LHCN-M2 (cell line): ENCODE measurements at places on chromosomes 13 and 19. TPM values are rescaled to one million over a fixed set of nuclear protein-coding genes. Genes with fewer than 3 reads are reported as not detected.
A peak's percentile ranks its signal among the peaks of the same experiment; 100 is the strongest.

TIMM44 gene
- 49.0 and 50.5 TPM in 2 replicates for total RNA-seq

DNA sequence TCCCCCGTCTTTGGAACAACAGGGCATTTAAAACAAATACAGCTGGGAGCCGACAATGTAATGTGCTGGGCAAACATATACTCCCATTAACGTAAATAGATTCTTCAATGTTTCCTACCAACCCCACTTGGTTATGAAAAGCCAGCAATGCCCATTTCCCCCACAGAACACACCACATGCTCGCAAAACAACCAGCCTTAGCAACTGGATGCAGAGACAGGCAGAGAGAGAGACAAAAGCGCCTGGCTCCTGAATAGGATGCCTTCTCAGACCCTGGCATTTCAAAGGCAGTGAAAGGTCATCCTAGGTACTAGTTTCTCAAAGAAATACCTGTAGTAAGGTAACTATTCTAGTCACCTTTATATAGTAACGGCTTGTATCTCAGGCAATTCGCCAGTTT is 462.9 kb downstream of the ITGBL1 start:
- no peak for DNase-seq

ZNF878 gene
- 0.38 and 0.46 TPM in 2 replicates for total RNA-seq

GRCh38 chr13:77737583-77738200 is 40.2 kb downstream of the SLAIN1 start:
- DNase-seq: no peak

- no peak for DNase-seq
Measured at GRCh38 chr19:948842-949496, 23.1 kb downstream of the ARID3A start.

DNA sequence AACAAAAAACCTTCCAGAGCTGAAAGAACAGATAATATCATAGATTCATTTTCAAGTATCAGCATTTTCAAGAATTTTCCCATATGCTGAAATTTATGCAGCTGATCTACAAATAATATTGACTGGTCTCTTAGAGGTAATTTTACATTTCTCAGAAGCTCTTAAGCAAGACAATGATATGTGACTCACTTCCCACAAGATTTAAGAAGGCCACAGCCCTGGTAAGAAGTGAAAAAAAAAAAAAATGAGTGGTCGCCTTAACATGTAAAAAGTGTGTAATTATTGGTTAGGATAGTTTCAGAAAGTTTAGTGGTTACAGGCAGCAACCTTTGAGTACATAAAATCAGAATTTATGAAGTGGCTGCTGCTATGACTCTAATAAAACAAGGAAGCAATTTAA is 54.5 kb downstream of the NUFIP1 start:
- DNase-seq: peak; percentile 74

IL17D gene
- total RNA-seq: 4.9 and 7.1 TPM in 2 replicates

YJEFN3 gene
- 0.69 and 0.90 TPM in 2 replicates for total RNA-seq

GRCh38 chr19:47778049-47778953 is at the start of gene SELENOW:
SELENOW (plus strand) TSS chr19:47778703; CDS start chr19:47778786, 83 bp downstream.
- DNase-seq: peak; percentile 63

RNF225 gene
- total RNA-seq: 0.29 TPM in 1 of 2 replicates, not detected in the other

- DNase-seq: no peak
Measured at GRCh38 chr13:100734194-100734720, 59.7 kb upstream of the TMTC4 start.

LHFPL6 gene
- total RNA-seq: 30.0 and 37.2 TPM in 2 replicates

SIGLEC7 gene
- not detected in 2 replicates for total RNA-seq

DNA sequence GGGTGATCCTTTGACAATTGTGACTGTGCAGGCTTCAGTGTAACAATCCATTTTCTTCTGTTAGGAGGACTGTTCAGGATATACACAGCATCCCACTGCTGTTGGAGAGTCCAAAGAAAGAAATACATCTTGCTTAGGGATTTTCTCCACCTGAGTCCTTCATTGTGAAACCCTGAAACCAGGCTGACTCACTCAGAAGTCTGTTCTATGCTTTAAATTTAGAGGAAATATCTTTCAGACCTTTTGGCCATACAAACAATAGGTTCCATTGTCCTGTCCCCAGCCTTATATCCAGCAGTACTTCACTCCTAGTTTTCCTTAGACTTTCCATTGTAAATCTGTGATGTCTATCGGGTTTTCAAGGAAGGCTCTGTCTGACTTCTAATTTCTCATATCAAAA is 379.1 kb downstream of the SUCLA2 start:
- DNase-seq: peak; percentile 47

DNA sequence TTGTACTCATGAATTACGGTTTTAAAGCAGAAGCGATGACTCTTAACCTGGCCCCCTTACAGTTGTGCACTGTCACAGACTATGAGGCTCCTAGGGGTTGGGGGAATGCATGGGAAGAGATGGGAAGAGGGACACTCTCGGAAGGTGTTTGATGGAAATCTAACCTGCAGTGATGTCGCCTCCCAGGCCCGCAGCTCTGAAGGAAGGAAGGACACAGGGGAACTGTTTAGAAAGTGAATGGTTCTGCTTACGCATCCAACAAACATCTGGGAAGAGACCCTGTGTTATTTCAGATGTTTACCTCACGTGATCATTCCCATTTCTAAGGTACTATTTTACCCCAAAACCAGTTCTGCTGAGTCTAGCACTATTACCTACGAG is 48.0 kb upstream of the SLC7A9 start:
- no peak for DNase-seq

- DNase-seq: no peak
Measured at GRCh38 chr19:12930002-12930645, 3.4 kb downstream of the FARSA start.

ZNF578 gene
- 2.0 and 5.6 TPM in 2 replicates for total RNA-seq

DNA sequence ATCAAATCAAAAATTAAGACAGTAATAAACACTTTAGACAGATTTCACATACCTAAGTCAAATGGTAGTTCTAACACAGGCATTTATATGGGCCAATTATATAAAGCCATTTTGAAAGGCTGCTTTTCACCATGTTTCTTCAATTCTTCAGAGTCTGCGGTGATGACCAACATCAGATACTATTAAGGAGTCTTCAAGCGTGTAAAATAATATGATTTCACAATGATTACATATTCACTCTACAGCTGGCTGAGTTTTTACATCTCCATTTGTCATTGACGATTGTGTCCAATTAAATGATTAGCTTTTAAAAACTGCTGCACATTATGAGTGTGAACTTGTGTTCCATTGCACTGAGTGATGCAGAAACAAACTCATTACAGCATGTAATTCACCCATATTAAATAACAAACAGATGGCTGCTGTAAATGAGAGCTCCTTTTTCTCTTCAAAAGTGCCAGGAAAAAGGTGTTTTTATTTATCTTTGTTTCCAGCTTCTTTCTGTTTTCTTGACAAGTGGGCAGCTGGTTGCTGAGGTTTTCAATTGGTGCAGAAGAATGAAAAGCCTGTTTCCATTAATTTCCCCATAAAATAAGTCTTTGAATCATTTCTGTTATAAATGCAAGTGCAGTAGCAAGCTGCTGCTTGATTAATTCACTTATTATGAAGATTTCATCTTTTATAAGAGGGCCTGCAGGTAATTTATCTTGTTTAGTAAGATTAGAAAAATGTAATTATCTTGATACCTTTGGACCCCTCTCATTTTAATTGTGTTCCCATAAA is 676.1 kb upstream of the KLHL1 start:
- DNase-seq: no peak

GRCh38 chr13:89695343-89696257 is 1651.9 kb upstream of the MIR17HG start:
- peak; percentile 29 for DNase-seq

GRCh38 chr19:29866011-29866410 is 54.2 kb downstream of the CCNE1 start:
- DNase-seq: no peak

RNF17 gene
- total RNA-seq: not detected in 2 replicates

- no peak for DNase-seq
Measured at GRCh38 chr13:34942732-34943435, 814 bp downstream of the NBEA start.

- no peak for DNase-seq
Measured at GRCh38 chr19:7138402-7138801, 68.9 kb downstream of the ZNF557 start.

DNA sequence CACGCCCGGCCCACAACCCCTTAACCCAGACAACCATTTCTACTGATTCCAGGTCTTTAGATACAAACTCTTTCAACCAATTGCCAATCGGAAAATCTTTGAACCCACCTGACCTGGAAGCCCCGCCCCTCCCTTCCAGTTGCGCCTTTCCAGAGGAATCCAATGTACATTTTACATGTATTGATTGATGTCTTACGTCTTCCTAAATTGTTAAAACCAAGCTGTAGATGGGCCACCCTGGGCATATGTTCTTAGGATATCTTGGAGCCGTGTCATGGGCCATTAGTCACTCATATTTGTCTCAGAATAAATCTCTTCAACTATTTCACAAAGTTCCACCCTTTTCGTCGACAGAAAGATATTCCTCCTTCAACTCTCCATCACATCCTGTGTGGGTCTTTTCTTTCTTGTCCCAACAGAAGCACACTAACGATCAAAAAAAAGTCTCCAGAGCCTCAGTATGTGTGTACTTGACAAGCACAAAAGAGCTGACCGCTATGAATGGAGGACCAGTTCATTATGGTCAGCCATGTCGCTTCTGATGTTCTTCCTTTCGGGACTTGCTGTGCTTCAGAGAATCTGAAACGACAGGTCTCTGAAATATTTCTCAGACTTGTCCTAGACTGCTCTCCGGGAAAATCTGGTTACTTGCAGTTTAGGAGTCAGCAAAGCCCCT is 601 bp upstream of the ZNF749 start:
- DNase-seq: no peak

- no peak for DNase-seq
Measured at GRCh38 chr19:49512970-49513745, 697 bp downstream of the FCGRT start.

C13orf46 gene
- total RNA-seq: 0.11 and 0.13 TPM in 2 replicates

- DNase-seq: no peak
Measured at GRCh38 chr19:10740798-10741197, 22.9 kb downstream of the DNM2 start.

DNA sequence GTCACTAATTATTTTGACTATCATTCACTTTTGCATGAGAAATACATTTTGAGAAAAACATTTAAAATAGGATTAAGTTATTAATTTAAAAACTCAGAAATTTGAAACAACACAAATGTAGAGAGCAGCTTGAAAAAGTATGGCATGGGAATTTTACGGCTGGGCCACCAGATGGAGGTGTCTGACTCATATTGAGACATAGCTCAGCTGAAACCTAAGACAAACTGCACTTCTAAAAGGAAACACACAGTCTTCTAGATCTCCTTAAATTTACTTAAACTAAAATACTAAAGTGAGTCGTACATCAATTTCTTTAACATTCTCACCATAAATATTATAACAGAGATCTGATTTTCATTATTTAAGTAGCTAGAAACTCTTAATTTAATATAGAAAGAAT is 41.9 kb upstream of the POSTN start:
- peak; percentile 61 for DNase-seq

GRCh38 chr19:2252797-2253105 is 3.5 kb downstream of the JSRP1 start:
- no peak for DNase-seq

ATXN8OS gene
- total RNA-seq: not detected in 2 replicates

DNA sequence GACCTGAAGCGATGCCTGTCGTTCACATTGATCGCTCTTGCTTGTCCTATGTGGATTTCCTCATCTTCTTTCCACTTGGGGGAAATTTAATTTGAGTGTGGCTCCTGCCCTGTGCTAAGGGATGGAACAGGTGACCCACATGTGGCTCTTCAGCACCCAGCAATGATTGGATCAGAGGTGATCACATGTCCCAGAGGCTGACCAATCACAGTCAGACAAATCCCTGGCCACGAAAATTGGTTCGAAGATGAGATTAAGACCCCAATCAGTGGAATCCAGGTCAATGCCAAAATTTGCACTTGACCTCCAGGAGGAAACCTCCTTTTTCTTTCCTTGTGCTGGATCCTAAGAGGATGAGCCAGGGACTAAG is 23.7 kb downstream of the AMER2 start:
- no peak for DNase-seq

ZBTB32 gene
- total RNA-seq: not detected in 2 replicates

GRCh38 chr13:111859354-111860230 is 207.4 kb upstream of the SOX1 start:
- no peak for DNase-seq

- no peak for DNase-seq
Measured at GRCh38 chr13:66414066-66414800, 815.9 kb downstream of the PCDH9 start.

GRCh38 chr13:97273341-97273831 is 51.3 kb downstream of the MBNL2 start:
- DNase-seq: no peak

FFAR1 gene
- not detected in 2 replicates for total RNA-seq

- DNase-seq: no peak
Measured at GRCh38 chr19:16043156-16043757, 33.0 kb upstream of the TPM4 start.

GRCh38 chr13:41007744-41008128 is 11.4 kb downstream of the ELF1 start:
- no peak for DNase-seq

CCDC8 gene
- total RNA-seq: 17.5 and 18.5 TPM in 2 replicates
